Thymus (tissue), 14 donors: ENCODE measurements at places on chromosomes 5 and 9.

- DNase-seq = no peak
These were observed 28.1 kb downstream of the PDE6A start for GRCh38 chr5:149916334-149917072.

- DNase-seq = no peak
These were observed 62.7 kb downstream of the NDFIP1 start for GRCh38 chr5:142171270-142171669.

- peak; percentile 71 for DNase-seq
These were observed 412.6 kb downstream of the MLLT3 start for GRCh38 chr9:20209391-20210340.

GRCh38 chr5:164470312-164470711 lies 964.9 kb downstream of the MAT2B start:
- no peak for DNase-seq

DNA sequence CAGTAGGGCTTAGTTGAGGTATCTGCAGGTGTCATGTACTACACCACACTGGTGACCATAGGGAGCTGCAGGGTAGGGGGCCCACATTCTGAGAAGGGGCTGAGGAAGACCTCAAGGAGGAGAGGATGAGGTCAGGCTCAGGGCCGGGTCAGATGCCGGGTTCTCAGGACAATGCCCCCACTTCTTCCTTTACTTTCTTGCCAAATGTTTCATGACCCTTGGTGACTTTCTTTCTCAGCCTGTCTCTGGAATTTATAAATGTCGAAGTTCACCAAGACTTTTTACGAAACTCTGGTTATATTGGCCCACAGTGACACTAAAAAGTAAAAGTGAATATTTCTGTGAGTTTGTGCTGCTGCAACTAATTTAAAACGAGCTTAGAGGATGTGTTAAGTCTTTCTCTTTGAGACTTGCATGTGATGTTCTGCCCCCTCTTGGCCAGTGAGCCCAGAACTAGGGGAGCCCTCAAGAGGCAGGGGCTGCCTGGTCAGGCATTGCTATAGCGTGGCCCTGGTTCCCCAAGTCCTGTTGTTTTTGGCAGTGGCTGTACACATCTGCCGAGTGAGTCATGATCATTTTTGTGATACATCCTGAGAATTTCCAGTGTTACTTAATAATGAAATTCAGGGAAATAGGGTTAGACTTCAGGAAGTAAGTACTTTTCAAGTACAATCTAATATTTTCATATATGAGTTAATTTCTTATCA lies 11.2 kb downstream of the ACO1 start:
- no peak for DNase-seq

DNA sequence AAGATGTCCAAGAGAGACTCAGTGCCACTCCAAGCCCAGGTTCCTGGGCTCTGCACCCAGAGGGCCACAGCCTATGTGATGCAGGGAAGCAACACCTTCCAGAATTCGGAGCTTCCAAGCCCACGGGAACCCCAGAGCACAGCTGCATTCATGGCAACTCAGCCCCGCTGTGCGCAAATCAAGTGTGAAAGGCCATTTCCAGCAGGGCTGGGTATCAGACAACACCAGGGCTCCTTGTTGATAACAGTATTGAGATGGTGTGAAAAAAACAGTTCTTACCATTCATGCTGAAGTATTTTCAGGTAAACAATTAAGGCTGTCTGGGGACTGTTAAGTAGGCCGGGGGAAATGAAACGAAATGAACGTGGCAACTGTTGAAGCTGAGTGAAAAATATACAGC lies 10.1 kb downstream of the ROR2 start:
- no peak for DNase-seq

DNA sequence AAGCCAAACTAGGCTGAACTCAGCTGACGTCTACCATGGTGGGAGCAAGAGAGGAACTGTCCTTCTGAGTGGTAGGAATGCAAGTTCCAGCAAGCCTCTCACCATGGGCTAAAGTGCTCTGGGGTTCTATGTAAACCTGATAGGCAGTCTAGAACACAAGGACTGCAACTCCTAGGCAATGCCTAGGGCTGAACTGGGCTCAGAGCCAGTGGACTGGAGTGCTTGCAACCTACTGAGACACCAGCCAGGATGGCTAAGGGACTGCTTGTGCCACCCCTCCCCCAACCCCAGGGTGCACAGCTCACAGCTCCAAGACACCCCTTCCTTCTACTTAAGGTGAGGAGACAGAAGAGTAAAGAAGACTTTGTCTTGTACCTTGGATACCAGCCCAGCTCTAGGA lies 12.1 kb upstream of the RCL1 start:
- DNase-seq = no peak

DNA sequence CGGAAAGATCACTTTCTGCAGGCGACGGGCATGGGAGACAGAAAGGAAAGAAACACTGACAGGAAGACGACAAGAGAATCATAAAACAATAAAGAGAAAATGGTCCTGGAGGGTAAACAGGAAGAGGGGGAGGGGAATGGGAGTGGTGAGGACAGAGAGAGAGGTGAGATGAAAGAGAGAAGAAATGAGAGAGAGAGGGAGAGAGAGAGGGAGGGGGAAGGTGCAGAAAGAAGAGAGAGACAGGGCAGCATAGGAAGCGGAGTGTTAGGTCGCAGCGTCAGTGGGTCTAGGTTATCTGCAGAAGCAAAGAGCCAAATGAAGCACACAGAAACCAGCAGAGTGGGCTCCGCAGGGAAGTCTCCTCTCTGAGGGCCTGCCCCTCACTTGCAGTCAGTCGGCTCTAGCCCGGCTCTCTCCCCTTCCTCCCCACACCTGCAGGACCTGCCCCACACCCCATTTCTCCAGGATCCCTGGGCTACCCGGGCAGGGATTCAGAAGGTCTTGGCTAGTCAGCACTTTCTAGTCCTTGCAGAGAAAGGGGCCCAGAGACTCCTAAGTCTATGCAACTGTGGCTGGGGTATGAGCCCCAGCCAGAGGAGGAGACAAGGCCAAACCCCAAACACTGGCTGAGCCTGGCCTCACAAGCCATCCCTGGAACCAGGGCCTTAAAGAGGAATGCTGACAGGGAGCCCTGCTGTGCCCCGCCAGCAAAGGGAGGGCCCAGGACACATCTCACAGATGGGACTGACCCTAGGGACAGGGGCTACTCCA lies 29.7 kb upstream of the MEIKIN start:
- DNase-seq = peak; percentile 17

DNA sequence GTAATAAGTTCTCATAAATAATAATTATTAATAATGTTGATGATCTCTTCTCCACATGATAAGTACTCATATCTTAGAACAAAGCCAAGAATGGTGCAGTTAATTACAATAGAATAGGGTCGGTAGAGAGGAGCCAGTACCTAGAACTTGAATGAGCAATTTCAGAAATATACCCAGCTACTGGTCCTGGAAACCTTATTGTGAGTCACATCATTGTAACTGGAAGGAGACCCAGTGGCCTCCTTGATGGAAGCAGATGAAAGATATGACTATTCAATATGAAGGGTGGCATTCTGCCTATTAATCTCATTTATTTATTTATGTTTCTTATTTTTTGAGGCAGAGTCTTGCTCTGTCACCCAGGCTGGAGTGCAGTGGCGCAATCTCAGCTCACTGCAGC lies 37.7 kb upstream of the SHOC1 start:
- DNase-seq = no peak

- no peak for DNase-seq
These were observed 140.8 kb downstream of the PRR16 start for GRCh38 chr5:120604884-120605283.

- DNase-seq = no peak
These were observed 409.8 kb downstream of the NTRK2 start for GRCh38 chr9:85079349-85079748.

- DNase-seq = no peak
These were observed 230.9 kb downstream of the PIK3R1 start for GRCh38 chr5:68446487-68446894.

- no peak for DNase-seq
These were observed 17.7 kb downstream of the ANGPTL2 start for GRCh38 chr9:127104581-127105311.

DNA sequence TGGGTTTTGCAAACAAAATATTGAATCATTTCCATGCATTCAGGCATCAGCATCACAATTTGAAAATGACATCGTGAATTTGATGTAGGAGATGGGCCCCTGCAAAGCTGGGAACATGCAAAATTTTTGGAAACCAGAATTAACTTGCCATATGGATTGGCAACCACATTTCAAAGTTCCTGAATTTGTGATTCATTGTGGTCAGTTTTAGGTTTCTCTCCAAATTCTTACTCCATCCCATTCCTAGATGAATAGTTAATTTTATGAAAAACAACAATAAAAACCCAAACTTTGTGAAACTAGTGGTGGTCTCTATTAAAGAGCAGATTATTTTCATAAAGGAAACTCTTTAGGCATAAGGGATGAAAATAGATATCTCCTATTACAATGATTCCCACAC lies 107.8 kb upstream of the SLIT3 start:
- DNase-seq = no peak

GRCh38 chr5:143059976-143060765 lies 290.0 kb downstream of the ARHGAP26 start:
- DNase-seq = no peak

DNA sequence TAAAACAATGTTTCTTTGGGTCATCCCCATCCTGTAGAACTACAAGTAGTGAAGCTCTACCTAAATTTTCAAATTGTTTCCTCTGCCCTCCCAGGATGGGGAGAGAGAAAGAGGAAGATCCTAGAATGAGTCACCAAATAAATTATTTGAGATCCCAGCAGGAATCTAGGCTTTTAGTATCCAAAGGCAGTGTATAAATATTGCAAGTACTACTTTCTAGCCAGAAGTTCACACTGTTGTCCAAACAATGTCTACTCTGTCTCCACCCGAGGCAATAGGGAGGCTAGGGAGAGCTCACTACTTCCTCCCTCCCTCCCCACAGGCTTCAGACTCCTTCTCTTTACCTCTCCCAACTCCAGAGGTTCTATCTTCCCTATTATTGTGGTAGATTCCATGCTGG lies 362.8 kb downstream of the MRPS30 start:
- DNase-seq = no peak

GRCh38 chr9:75490326-75490725 lies 400.1 kb upstream of the PCSK5 start:
- no peak for DNase-seq

DNA sequence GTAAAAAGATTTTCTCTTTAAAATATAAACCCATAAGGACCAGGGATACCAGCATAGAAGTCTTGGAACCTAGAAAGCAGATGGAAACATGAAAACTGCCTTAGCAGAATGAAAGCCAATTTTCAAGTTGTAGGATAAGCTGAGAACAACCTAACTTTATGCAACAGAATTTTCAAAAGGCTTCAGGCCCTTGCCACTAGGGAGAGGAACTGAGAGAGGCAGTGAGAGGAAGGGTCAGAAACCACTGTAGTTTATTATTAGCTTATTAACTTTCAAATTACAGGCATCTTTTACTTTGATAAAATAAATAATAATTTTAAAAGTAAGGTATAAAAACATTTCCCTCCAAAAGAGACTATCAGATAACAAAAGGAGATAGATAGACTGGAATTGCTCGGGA lies 33.4 kb downstream of the FAM81B start:
- DNase-seq = no peak

DNA sequence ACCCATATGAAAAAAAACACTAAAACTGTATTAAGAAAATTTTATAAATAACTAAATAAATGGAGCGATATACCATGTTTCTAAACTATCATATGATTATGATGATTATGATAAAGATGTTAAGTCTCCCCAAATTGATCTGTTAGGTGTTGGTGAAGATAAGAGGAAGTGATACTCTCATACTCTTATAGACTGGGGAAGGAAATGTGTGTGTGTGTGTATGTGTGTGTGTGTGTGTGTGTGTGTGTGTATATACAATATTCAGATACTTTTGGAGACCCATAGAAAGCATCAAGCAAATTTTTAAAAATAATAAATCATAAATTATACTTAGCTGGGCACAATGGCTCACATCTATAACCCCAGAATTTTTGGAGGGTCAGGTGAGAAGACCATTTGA lies 62.9 kb downstream of the TMEM232 start:
- no peak for DNase-seq

DNA sequence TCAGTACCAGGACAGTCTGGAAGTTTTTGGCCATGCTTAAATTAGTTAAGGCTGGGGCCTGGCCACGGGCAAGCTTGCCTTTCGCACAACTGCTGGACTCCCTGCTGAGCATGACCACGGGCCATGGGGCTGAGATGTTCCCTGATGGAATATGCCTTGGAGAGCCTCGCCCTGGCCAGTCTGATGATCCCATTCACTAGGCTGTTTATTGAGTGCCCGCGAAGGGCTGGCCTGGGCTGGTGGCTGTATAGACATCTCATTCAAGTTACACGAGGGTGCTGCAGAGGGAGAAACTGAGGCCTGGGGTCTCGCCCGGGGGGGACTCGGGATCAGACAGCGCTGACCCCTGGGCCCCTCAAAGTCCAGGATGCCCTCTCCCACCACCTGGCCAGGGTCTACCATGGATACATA lies 7.8 kb upstream of the RXRA start:
- no peak for DNase-seq

GRCh38 chr9:98477884-98478283 lies 222.4 kb upstream of the TBC1D2 start:
- no peak for DNase-seq

- DNase-seq = no peak
These were observed 4.7 kb downstream of the CXXC5 start for GRCh38 chr5:139652788-139653241.

DNA sequence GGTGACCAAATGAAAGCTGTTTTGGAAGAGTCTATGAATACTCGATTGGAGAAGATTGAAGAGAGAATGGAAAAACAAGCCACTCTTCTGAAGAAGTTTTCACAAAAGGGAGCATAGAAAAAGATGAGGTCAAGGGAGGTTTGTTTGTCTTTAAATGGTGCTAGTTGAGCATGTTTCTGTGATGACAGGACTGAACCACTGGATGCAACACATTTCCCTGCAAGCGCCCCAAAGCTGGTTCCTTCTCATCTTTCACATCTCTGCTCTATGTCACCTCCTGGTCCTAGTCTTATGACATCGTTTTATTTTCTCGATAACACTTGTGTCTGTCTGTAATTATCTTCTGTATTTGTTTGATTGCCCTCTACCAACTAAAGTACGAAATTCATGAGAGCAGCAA lies 3.8 kb upstream of the CCDC192 start:
- DNase-seq = no peak

GRCh38 chr5:93794954-93795353 lies 53.6 kb upstream of the POU5F2 start:
- no peak for DNase-seq

- no peak for DNase-seq
These were observed 69.9 kb downstream of the C9orf57 start for GRCh38 chr9:71990466-71990865.

DNA sequence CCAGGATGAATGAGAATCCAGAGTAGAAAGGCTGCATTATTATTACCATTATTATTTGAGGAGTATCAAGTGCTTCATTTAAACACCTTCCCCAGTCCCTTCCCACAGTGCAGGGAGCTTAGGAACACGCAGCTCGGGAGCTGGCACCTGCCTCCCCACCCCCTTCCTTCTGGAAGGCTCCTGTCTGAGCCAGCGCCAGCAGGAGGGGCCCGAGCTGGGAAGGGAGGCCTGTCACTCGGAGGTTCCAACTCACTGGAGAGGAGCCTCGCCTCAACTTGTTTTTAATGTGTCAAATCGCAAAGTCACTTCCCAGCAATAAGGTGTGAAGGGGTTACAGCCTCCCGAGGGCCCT lies 156.4 kb upstream of the IRX4 start:
- no peak for DNase-seq

GRCh38 chr9:129072171-129072570 lies 8.7 kb upstream of the DOLPP1 start:
- no peak for DNase-seq

GRCh38 chr9:7439355-7439995 lies 360.1 kb downstream of the DMAC1 start:
- no peak for DNase-seq

GRCh38 chr5:84344788-84345187 lies 39.9 kb downstream of the EDIL3 start:
- DNase-seq = no peak

- DNase-seq = peak; percentile 37
These were observed 1058.5 kb upstream of the DMAC1 start for GRCh38 chr9:8857926-8858595.
